Hematopoietic multipotent progenitor cell treated with erythropoietin and hydrocortisone succinate and interleukin-3 and kit ligand, for 17 days (in vitro differentiated cells): ENCODE measurements at places on chromosomes 7 and 10.

- no peak for DNase-seq
Observed at GRCh38 chr7:97851683-97852082, 20.5 kb downstream of the ASNS start.

- DNase-seq: no peak
Observed at GRCh38 chr7:30699706-30700495, 17.6 kb upstream of the CRHR2 start.

GRCh38 chr7:8343556-8343955 is 81.6 kb upstream of the ICA1 start:
- DNase-seq: no peak

DNA sequence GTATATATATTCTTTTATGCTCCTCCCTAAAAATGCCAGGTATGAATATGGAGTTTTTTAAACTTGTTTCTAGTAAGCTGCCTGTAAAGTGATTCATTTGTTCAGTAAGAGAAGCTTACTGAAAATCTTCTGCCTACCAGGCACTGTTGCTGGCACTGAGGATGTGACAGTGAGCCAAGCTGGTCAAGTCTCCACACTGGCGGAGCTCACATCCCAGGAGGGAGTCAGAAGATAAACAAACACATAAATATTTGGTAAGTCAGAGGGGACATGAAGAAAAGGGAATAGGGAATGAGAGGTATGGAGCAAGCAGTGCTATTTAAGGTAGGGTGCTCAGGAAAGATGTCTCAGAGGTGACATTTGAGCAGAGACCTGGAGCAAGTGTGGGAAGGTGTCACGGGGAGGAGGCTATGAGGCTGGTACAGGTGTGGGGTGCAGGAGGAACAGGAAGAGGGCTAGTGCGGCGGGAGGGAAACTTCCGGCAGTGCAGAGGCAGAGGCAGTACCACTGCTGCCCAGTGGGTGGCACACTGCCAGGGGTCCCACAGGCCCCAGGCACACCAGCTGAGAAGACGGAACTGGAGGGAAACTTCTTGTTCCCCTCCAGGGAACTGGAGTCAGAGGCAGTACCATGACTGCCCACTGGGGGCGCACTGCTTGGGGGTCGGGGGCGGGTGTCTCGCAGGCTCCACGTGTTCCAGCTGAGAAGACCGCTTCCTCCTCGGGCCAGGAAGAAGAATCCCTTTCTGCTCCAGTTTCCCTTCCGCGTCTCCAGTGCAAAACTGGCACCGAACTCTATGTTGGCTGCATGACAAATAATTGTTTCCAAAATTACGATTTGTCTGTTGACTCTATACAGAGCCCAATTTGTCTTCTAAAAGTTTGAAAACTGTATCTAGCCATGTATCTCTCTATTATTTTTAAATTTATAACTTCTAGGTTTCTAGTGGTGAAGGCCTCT is 161.0 kb downstream of the TEX36 start:
- no peak for DNase-seq

DNA sequence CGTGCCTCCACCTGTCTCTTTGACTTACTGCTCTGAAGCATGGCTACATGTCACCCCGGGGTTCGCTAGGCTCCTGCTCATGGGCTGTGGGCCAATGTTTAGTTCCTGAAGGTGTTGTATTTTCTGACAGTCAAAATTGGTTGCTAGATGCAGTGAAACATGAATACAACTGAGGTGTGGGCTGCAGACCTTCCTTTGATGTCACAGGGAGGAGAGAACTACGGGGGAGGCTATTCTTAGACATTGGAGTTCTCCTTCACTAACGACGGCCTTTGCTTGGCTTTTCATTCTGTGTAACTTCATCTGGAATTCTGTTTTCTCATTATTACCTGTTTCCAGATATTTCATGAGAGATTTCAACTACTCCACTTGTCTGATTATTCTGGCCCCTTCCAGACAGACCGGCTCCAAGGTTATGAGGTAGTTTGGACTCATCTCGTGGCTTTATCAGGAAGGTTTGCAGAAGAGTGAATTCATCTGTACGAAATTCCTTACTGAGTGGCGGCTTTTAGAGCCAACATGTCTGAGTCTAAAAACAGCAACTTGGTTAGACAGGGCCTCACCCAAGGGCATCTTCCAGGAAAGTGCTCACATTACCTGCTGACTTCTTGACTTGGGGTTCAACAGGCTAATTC is 774.7 kb downstream of the SUGCT start:
- DNase-seq: no peak

DNA sequence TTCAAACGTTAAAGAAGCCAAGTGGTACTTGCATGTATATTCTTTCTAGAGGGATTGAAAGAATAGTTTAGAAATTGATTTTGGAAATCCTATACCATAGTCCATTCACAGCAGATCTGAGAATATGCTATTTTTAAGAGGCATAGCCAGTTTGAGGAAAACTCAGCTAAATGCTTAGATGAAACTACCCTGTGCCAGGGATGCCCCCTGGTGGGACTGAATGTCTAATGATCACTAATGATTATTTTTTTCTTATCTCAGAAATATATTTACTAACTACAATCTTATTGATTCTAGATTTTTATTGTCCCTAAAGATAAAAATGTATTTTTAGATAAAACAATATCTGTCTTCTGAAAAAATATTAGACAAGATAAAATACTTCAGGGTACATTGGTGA is 844.9 kb upstream of the PHF14 start:
- no peak for DNase-seq

DNA sequence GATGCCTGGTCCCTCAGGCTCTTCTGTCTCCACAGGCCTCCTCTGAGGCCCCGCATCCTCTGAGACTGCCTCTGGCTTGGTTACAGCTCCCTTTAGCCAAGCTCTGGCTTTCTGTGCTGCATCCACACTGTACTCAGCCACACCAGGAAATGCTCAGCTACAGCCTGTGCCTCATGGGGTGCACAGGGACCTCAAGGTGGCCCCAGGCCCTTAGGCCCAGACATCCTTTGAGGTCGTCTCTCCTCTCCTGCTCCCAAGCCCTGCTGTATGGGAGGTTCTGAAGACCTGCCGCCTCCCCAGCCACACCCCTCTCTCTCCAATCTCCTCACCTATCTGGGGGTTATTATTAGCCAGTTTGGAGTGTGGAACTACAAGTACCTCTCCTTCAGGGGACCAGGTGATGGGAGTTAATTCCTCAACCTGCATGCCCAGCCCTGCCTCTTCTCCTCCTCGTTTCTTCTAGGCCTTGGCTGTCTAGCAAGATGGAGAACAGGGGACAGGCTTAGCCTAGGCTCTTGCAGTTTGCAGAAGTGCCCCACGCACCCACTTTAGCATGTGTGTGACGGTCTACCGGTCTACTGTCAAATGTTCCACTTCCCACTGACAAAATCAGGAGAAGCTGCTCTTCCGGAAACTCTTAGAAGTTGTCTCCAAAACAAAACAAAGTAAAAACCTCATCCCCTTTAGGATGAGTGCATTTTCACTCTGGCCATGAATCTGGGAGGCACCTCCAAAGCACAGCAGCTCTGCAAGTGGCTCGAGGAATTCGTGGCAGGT is 64.0 kb upstream of the WAC start:
- DNase-seq: no peak

GRCh38 chr7:83686416-83686815 is 37.5 kb upstream of the SEMA3E start:
- DNase-seq: no peak

GRCh38 chr7:36943591-36944435 is 219.5 kb upstream of the AOAH start:
- no peak for DNase-seq

DNA sequence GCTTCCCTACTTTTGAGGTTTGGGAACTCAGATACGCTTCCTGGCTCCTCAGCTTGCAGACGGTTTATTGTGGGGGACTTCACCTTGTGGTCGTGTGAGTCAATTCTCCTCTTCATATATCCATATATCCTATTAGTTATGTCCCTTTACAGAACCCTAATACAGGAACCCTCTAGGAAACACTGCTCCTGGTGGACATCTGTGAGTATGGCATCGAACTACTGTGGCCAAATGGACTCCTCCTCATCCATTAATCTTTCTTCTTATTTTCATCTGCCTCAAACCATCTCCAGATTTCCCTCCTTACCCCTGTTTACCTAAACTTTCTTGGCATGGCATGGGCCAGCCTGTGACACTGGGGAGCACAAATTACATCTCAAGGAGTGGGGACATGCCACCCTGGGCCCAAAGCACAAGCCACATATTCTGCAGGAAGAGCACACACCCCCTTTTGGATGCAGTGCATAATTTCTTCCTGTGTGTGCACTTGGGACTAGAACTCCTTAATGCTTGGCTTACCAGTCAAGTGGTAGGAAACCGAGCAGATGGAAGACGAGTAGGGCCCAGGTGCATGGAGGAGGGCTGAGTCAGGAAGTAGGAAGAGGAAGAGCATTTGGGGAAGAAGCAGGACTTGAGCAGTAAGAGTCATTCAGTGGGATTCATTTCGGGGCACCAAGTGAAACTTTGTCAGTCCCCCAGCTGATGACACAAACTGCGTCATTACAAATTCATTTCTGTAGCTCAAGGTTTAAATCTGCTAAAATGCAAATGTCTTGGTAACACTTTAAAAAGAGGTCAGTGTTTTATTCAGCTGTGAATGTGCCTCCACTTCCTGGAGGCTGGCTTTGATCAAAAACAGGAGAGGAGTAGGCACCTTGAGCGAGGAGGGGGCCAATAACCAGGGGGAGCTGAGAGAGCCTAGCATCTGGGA is 80.8 kb upstream of the PLXNA4 start:
- DNase-seq: no peak

DNA sequence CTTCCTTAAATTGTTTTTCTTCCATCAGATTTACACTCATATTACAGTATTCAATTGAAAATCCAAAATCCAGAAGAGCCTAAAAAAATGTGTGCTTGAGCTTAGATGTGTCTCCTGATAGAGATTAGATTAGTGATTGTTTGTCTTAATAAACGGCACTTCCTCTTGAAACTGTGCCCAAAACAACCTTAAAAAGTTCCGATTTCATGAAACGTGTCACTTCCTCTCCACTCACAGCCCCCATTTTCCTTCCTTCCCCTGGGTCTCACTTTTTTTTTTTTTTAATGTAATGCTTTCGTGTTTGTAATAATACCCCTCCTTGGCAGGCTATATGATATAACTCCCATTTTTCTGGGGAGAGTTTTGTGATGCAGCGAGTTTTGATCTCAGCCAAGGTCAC is 114.8 kb upstream of the ADO start:
- DNase-seq: no peak

GRCh38 chr10:24756283-24756682 is 32.6 kb upstream of the ARHGAP21 start:
- DNase-seq: no peak

DNA sequence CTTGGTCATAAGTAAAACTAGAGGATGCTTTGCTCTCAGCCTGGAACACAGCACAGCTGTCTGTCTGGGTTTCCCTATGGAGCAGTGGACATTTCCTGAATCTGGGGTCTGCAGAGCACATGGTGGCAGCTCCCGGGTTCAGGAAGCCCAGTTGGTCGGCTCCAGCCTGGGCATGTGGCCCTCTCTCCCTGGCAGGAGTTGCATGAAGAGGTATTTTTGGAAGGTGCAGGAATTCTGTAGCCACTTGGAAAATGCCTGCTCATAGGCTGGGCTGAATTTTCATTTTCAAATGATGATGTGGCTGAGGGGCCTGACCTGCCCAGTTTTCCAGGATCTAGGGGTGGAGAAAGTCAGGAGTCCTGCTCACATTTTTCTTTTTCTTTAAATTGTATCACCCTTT is 6.7 kb upstream of the TPST1 start:
- DNase-seq: no peak

DNA sequence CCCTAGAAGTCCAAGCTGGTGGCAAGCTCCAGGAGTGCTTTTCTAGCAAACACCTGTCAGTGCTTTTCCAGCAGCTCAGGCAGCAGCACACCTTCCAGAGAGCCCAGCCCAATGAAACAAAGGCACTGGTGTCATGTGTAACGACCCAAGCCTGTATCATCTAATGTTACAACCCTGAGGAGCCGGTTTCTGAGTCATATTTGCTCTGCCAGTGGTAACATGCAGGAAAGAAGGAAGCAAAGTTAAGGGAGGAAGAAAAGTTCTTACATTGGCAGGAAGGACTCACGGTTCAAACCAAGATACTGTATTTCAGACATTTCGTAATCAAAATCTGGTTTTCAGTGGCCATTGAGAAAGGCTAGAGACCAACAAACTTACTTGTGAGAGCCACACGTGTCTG is at the start of gene ANKRD22:
ANKRD22 (minus strand) TSS at position 139 of the 400 bp plus-strand sequence. CDS start 237 bp downstream, outside the sequence.
- DNase-seq: no peak

GRCh38 chr10:32375631-32376030 is 28.7 kb upstream of the EPC1 start:
- no peak for DNase-seq

GRCh38 chr7:15478401-15478800 is 83.4 kb downstream of the AGMO start:
- no peak for DNase-seq

GRCh38 chr7:90977056-90977455 is 287.2 kb upstream of the FZD1 start:
- DNase-seq: no peak

DNA sequence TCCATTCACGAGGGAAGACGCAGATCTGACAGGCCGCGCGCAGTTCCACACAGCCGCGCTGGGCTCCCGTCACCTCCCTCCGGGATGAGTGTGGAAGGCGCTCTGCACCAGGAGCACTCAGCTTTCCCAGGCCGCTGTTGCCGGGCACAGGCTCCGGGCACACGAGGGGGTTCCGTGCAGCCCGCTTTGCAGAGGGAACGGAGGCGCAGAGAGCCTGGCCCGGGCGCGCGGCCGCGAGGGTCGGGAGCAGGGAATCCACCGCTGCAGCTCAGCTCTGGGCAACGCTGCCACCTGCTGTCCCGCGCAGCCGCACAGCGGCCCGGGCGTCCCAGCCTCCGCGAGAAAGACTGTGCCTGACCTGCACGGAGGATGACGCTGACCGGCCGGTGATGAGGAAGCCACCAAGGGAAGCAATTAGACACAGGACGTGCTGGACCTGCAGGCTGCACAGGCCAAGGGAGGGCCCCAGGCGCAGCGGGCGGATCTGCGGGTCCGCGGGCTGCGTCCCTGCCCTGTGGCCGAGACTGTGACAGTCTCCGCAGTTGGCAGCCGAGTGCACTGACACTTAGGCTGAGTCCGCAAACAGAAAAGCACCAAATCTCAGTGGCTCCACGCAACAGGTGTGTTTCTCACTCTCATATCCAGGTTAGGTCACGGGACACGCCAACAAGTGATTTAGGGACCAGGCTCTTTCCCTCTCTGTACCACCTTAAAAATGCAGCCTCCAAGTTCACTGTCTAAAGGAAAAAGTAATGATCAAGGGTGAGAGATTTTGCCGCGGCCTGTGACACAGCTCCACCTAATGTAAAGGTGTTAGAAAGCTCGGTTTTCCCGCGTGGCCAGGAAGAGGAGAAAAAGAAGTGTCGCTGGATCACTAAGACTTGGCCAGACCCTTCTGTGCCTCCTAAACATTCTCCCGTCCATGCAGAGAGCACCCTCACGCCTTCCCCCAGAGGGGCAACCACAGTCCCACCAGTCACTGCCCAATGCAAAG is 94.5 kb downstream of the SEC61G start:
- DNase-seq: no peak

- DNase-seq: no peak
Observed at GRCh38 chr10:93406364-93407145, 75.6 kb downstream of the MYOF start.
